ENCODE measurements at places on chromosomes 2 and 18.

DNA sequence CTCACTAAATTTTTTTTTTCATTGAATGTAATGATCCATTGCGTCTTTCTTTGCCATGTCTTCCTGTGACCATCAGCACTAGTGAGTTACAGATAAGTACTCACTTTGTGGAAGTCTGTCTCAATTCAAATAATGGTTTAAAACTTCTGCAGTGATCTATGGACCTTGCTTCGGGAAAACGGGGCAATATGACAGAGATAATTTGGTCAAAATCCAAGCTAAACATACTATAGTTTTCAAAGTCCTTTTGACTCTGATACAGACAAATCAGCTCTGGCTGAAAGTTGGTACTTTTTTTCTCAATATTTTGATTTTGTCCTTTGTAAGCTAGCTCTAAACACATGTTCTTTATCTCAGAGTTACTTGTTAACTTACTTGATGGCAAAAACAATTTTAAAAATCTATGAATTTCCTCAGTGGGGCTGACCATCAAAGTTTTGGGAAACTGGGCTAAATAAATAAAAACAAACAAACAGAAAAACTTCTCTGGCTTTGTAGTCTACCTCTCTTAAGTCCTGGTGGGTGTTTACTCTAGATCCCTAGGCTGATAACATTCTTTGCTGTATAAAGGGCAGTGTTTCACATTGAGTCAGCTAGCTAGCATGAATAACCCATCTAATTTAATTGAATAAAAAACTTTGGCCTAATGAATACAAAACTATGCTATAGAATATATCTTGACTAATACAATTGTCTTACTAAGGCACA is 327.6 kb downstream of the RDH14 start:
- DNase-seq = no peak

- no peak for DNase-seq
Measured at GRCh38 chr2:176804392-176804791, 408.2 kb upstream of the HNRNPA3 start.

DNA sequence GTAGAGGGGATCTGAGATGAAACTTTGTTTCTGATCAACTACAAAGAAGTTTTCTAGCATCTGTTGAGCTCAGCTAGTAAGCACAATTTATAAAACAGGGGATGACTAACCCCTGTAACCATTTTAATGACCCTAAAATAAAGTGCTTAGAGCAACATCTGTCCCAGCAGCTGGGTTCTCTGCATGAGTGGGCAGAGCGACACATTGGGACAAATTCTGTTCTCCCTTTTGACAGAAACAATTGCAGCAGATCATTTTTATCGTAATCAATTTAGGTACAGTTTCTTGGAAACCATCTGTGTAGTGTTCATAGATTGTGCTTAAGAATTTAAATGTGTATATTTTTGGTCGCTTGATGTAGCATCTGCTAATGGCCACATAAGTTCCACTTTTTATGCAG is 678.0 kb downstream of the RNF144A start:
- DNase-seq = no peak

DNA sequence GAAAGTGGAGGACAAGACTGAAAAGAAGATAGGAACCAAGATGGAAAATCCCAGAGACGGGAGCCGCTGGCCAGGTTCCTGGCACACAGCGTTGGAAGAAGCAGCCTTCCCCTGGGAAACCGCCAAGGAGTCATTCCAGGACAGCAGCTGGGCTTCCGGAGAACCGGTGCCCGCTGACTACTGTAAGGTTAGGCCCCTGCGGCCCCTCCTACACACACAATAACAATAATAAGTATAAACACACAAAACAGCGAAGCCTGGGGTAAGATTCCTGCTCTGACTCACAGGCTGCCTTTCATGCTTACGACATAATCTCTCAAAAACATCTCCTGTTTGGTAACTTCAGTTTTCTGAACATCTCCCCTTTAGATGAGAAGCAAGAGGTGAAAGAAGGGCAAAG is 28.1 kb upstream of the MYCN start:
- DNase-seq = no peak

- no peak for DNase-seq
Measured at GRCh38 chr18:36821681-36822080, 7.1 kb downstream of the TPGS2 start.

DNA sequence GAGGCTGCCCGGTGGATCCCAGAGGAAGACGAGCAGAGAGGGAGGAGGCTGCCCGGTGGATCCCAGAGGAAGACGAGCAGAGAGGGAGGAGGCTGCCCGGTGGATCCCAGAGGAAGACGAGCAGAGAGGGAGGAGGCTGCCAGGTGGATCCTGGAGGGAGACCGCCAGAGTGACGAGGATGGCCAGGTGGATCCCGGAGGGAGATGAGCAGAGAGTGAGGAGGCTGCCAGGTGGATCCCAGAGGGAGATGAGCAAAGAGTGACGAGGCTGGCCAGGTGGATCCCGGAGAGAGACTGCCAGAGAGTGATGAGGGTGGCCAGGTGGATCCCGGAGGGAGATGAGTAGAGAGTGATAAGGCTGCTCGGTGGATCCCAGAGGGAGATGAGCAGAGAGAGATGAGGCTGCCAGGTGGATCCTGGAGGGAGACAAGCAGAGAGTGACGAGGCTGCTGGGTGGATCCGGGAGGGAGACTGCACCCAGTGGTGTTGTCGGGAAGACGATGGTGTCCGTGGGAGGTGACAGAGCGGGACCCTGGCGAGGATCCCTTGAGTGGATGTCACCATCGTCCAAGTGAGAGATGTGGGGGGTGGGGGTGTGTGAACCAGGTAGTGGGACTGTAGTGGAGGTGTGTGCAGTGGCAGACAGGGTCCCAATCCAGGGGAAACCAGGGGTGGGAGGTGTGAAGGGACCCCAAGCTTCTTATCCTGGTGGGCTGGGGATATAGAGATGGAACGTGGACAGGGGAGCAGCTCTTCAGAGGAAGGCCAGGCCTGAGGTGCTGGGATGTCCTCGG is 22.3 kb downstream of the DCDC2C start:
- no peak for DNase-seq

GRCh38 chr2:175575346-175576258 is 394.1 kb upstream of the ATP5MC3 start:
- no peak for DNase-seq

DNA sequence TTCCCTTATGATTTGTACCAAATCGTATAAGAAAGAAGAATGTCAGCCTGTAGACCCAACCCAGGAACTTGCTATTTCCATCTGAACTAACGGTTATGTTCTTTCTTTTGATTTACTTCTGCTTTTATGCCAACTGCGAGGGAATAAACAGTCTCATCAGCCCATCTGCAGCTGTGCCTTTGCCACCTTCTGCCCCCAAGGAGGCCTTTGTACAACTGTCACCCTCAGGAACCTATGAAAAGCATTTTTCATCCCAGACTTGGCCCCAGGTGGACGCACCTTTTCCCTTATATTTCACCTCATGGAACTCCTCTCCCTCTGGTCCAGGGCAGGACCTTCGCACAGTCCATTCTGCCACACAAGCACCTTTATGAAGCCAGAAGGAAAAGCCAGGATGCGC is 109.8 kb downstream of the AOX1 start:
- DNase-seq = no peak

DNA sequence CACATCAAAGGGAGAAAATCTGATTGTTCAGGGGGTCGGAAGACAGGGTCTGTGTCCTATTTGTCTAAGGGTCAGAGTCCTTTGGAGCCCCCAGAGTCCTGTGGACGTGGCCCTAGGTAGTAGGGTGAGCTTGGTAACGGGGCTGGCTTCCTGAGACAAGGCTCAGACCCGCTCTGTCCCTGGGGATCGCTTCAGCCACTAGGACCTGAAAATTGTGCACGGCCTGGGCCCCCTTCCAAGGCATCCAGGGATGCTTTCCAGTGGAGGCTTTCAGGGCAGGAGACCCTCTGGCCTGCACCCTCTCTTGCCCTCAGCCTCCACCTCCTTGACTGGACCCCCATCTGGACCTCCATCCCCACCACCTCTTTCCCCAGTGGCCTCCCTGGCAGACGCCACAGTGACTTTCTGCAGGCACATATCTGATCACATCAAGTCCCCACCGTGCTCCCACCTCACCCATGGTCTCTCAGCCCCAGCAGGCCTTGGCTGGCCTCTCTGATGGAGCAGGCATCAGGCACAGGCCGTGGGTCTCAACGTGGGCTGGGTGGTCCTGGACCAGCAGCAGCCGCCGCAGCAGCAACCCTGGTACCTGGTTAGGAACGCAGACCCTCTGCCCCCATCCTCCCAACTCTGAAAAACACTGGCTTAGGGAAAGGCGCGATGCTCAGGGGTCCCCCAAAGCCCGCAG is 3.8 kb downstream of the PROC start:
- no peak for DNase-seq

DNA sequence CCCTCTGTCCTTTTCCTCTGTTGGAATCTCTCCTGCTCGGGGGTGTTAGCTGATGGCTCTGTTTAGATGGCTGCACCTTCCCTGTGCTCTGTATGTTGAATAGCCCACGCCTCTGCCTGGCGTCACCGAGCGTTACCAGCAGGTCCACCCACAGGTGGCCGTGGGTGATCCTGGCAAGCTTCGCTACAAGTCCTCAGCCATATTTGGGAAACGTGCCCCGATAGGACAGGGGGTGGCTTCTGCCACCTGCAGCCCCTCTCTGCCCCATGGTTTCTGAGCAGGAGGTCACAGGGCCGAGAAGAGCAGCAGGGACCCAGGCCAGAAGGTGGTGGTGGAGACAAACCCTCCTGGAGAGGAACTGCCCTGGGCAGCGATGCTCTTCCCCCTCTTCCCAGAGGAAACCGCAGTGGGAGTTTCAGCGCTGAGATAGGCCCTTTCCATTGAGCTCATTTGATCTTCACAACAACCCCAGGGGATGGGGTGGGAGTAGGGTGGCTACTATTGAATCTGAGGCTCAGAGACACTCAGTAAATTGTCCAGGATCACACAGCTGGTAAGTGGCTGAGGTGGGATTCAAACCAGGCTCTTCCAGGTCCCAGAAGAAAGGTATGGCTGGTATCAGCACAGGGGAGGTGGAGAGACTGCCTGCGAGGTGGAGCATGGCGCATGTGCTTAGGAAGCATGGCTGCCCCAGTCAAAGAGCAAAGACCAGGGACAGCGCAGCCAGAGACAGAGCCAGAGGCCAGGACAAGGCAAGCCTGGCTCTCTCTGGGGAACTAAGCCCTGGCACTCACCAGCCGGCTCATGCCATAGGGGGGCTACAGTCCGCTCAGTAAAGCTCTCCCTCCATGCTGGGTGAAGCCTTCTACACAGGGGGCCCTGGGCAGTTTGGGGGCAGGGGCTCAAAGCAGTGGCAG is 15.0 kb downstream of the NGEF start:
- DNase-seq = no peak

DNA sequence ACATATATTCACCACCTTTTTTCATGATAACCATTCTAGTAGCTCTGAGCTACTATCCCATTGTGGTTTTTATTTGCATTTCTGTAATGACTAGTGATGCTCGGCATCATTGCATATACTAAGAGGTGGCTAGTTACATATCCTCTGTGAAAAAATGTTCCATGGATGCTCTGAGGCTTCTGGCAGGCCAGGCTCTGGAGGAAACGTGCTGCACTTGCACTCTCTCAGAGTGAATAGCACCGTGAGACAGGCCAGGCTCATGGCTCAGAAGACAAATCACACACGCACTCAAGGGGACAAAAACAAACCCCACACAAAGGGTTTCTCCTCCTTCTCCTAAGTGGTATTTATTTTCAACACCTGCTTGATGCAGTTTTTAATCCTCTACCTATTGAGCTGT is 1085.3 kb upstream of the CNTNAP5 start:
- DNase-seq = no peak

GRCh38 chr2:8259106-8259840 is 422.6 kb upstream of the ID2 start:
- no peak for DNase-seq

- DNase-seq = no peak
Measured at GRCh38 chr2:189798312-189799029, 14.2 kb downstream of the PMS1 start.

DNA sequence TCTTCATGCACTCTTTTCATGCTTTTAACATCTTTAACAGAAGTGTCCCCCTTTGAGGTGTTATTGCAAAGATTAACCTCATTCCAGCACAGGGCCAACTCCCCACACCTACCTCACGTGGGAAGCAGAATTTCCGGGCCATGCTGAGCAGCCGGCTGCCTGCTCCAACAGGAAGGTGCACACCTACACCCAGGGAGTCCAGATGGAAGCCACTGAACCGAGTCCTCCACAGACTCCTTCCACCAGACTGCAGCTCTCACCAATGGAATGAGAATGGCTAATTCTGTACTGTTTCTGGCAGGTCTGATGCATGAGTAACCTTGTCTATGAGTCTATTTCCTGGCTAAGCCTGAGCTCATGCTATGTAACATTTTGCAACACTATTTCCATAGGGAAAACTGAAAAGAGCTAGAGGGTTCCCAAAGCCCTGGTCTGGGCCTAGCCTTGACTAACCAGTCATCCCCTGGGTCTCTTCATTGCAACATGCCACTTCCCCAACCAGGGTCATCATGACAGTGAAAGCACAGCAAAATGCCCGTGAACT is 11.0 kb downstream of the ERFE start:
- no peak for DNase-seq

GRCh38 chr2:205865056-205865455 is 182.8 kb downstream of the NRP2 start:
- DNase-seq = no peak

- DNase-seq = no peak
Measured at GRCh38 chr2:69798909-69799526, 30.4 kb upstream of the GMCL1 start.

DNA sequence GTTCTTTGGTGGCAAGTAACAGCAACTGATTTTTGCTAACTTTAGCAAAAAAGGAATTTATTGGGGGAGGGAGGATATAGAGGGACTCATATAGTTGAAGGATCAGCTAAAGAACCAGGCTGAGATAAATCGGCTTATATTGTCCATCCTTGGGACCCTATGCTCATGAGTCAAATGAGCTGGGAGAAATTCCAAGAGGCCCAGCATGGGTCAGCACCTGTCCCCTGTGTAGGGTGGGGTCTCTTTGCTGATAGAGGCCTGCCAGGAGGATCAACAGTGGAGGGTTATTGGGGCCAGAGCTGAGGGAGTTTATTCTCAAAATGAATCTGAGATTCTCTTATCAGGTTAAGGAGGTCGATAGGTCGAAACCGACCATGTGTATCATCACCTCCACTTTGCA is 97.2 kb downstream of the VAPA start:
- no peak for DNase-seq

Measured in stimulated activated naive CD8-positive, alpha-beta T cell treated with anti-CD3 and anti-CD28 coated beads, Interleukin-15, Interleukin-2, amounts not matched to agents 100 U/mL and 50 U/mL, for 24 hours (primary cell).